ENCODE measurements at places on chromosomes 2 and 18. TPM values are rescaled to one million over a fixed set of nuclear protein-coding genes. Genes with fewer than 3 reads are reported as not detected.

ECEL1 gene
- 1.8 TPM for total RNA-seq

FRZB gene
- not detected for total RNA-seq

GRCh38 chr18:70075906-70076305, 128.2 kb upstream of the CD226 start:
- no peak for DNase-seq

DNA sequence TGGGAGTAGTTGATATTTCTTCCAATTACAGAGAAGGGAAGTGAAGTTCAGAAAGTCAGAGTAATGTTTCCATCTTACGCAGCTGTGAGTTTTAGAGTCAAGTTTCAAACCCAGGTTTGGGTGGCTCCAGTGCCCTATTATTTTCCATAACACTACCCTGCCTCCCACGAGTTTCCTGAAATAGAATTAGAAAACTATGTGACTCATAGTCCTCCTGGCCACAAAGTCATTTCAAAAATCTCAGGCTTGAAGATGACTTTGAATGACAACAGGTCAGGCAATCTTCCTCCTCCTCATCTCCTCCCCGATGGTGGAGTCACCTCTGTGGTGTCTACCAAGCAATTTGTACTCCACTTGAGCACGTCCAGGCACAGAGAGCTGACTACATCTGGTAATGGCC, 212.3 kb upstream of the TRIB2 start:
- DNase-seq = peak; percentile 42

- DNase-seq = no peak
Observed at GRCh38 chr18:57737400-57738060, 65.6 kb downstream of the ATP8B1 start.

Measured in activated T-cell treated with anti-CD3 and anti-CD28 coated beads, Interleukin-2, amount 50 U/mL, for 72 hours (primary cell).